Astrocyte (in vitro differentiated cells and primary cell): ENCODE measurements at places on chromosomes 1 and 21. TPM values are rescaled to one million over a fixed set of nuclear protein-coding genes. Genes with fewer than 3 reads are reported as not detected.

- H3K4me1 ChIP-seq: peaks cover 3% of the 10 kb centered on the region
- no peak overlapping the region for H3K4me3 ChIP-seq
- no peak for DNase-seq
These were observed 68.9 kb downstream of the CAMTA1 start for GRCh38 chr1:6854166-6854565.

DNA sequence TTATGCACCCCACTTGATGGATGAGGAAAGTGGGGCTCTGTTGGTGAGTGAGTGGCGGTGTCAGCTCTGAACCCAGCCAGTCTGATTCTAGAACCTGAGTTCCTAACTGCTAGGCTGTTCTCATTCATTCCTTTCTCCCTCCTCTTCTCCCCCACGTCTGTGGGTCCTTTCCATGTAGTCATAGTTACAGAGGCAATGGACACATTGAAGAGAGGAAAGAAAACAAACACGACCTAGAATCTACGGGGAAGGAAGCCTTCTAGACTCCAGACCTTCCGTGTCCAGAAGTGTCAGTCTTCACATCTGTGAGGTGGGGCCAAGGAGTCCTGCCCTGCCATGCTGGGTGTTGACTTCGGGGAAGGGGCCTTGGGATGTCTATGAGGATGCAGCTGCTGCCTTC is 115.8 kb upstream of the WNT4 start:
- H3K36me3 ChIP-seq: no peaks in the 10 kb centered on the region
- peaks cover 5% of the 10 kb centered on the region for H3K27me3 ChIP-seq
- no peak for DNase-seq

- DNase-seq: no peak
- no peaks in the 10 kb centered on the region for H3K36me3 ChIP-seq
- no peak overlapping the region for H3K27ac ChIP-seq
- H3K4me1 ChIP-seq: no peaks in the 10 kb centered on the region
- H3K4me3 ChIP-seq: no peak overlapping the region
These were observed 45.1 kb downstream of the TRIM11 start for GRCh38 chr1:228361314-228362140.

DNA sequence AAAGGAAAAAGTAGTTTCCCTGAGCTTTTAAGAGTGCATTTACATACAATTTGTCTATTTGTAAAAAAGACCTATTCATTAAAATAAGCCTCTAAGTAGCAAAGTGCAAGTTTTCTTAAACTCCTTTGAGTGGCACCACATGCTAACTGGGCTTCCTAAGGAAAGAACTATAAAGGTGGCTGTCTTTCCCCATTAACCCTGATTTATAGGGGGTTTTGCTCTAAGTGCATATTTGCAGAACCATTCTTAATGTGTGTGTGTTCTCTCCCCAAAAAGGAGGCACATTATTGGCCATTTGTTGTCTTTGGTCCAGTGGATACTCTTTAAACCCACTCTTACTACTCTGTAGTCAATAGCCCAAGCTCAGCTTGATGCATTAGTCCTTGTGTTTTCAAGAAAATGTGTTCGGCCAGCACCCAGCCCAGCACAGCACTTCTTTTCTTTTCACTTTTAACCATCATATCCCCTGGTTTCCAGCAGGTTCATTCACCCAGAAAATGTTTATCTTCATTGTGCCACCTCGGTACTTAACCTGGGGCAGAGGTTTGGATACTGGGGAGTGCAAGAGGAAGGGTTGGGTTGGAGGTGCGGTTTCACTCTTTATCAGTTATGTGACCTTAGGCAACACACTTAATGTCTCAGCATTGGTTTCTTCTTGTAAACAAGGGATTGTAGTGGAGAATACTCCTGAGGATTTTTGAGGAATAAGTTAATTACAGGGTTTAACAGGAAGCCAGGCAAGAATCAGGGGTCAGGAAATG is 161.9 kb upstream of the UBE2U start:
- H3K27me3 ChIP-seq: no peaks in the 10 kb centered on the region
- H3K4me1 ChIP-seq: peaks cover 53% of the 10 kb centered on the region
- H3K27ac ChIP-seq: peak overlapping the region; percentile 68
- no peaks in the 10 kb centered on the region for H3K36me3 ChIP-seq
- no peak for DNase-seq

- no peaks in the 10 kb centered on the region for H3K27me3 ChIP-seq
- peaks cover 18% of the 10 kb centered on the region for H3K4me1 ChIP-seq
- DNase-seq: peak; percentile 39
These were observed 148.0 kb downstream of the GALNT2 start for GRCh38 chr1:230215031-230215430.

DNA sequence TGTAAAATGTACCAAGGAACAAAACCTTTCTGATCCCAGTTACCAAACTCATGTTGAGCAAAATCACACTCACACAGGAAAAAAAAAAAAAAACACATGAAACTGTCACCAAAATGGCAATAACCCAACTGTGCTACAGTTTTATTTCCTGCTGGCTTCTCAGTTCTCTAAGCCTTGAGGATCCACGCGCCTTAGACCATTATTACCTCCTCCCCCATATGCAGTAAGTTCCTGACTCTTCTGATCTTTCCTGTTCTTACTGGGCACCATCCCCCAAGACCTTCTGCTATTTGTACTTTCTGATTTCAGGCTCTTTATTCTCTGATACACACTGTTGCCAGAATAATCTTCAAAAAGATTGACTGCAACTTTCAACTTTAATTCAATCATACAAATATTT is 79.6 kb downstream of the SLC45A1 start:
- no peaks in the 10 kb centered on the region for H3K27me3 ChIP-seq
- peak overlapping the region; percentile 98 for H3K27ac ChIP-seq
- H3K4me1 ChIP-seq: peaks cover 43% of the 10 kb centered on the region

DNA sequence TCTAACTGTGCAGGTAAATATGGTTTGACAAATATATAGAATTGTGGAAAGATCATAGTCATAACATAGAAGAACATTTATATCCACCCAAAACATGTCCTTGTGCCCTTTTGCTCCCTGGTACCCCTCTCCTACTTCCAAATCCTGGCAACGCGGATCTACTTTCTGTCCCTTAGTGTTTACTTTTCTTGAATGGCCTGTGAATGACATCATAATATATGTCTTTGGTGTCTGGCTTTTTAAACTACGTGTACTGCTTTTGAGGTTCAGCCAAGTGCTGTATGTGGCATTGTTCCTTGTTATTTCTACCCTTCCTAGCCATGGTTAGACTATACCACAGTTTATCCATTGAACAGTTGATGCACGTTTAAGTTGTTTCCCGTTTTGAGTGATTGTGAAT is 155.6 kb downstream of the SDCCAG8 start:
- no peak overlapping the region for H3K27ac ChIP-seq
- no peak for DNase-seq
- H3K36me3 ChIP-seq: no peaks in the 10 kb centered on the region
- H3K4me3 ChIP-seq: no peak overlapping the region
- no peaks in the 10 kb centered on the region for H3K27me3 ChIP-seq

GRCh38 chr1:177343445-177343844 is 172.7 kb downstream of the BRINP2 start:
- no peak overlapping the region for H3K27ac ChIP-seq
- H3K36me3 ChIP-seq: no peaks in the 10 kb centered on the region
- no peak overlapping the region for H3K4me3 ChIP-seq
- DNase-seq: no peak
- H3K27me3 ChIP-seq: no peaks in the 10 kb centered on the region
- H3K4me1 ChIP-seq: no peaks in the 10 kb centered on the region

GRCh38 chr1:194339471-194339870 is 1153.1 kb upstream of the B3GALT2 start:
- no peak for DNase-seq
- H3K27ac ChIP-seq: no peak overlapping the region
- peaks cover 4% of the 10 kb centered on the region for H3K4me1 ChIP-seq
- H3K36me3 ChIP-seq: no peaks in the 10 kb centered on the region

DNA sequence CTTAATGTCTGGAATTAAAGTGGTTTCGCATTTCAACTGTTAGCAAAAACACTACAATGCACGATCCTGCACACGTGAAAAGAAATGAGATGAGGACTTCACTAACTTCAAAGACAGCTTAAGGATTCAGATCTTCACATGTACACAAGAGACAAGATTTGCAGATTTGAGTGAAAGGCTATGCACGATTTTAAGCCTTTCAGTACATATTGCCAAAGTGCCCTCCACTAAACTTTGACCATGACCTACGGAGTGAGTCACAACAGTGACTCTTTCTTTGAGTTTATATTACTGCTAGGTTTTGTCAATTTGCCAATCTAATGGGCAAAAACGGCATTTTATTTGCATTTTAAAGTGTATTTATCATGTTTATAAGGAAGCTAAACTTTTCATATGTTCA is 41.2 kb upstream of the CR1L start:
- no peaks in the 10 kb centered on the region for H3K36me3 ChIP-seq
- peak; percentile 3 for DNase-seq
- H3K4me3 ChIP-seq: no peak overlapping the region
- H3K4me1 ChIP-seq: no peaks in the 10 kb centered on the region
- no peak overlapping the region for H3K27ac ChIP-seq
- no peaks in the 10 kb centered on the region for H3K27me3 ChIP-seq

GRCh38 chr1:245201827-245202226 is 47.0 kb downstream of the KIF26B start:
- no peaks in the 10 kb centered on the region for H3K36me3 ChIP-seq
- DNase-seq: no peak
- H3K27ac ChIP-seq: no peak overlapping the region
- H3K27me3 ChIP-seq: no peaks in the 10 kb centered on the region
- H3K4me3 ChIP-seq: no peak overlapping the region

DNA sequence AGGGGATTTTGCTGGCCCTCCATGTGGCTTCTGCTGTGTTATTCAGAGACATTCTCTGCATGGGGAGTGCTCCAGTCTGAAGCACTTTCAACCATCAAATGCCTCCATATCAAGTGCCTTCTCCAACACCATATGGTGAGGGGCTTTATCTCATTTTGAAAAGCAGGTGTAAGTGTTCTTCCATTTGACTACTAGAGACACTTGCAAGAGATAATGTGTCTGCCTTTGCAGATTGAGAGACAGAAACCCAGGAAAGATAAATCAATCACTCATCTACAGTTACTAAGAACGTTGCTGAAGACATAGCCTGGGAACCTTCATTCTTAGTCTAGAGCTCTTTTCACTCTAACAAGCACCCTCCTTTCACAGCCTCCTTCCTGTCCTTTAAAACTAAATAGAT is 29.5 kb upstream of the REG4 start:
- H3K27me3 ChIP-seq: peaks cover 25% of the 10 kb centered on the region
- DNase-seq: no peak
- no peak overlapping the region for H3K27ac ChIP-seq
- H3K36me3 ChIP-seq: no peaks in the 10 kb centered on the region
- H3K4me3 ChIP-seq: no peak overlapping the region

DNA sequence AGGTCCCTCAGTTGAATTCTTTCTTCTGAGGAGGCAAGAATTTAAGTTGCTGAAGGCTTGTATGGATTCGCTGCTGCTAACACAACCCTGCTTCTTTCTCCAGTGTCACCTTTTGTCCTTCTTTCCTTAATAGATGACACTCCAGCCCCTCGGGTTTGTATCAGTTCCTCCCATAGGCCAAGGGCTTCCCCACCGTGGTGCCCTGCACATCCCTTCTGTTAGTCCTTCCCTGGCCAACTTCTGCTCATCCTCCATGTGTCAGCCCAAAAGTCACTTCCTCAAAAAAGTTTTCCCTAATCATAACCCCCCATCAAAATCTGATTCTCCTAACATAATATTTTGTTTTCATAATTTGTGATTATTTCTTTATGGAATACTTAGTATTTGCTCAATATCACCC is 190.4 kb downstream of the RHOU start:
- no peak overlapping the region for H3K27ac ChIP-seq
- no peaks in the 10 kb centered on the region for H3K27me3 ChIP-seq
- DNase-seq: no peak
- no peaks in the 10 kb centered on the region for H3K36me3 ChIP-seq
- no peaks in the 10 kb centered on the region for H3K4me1 ChIP-seq

DNA sequence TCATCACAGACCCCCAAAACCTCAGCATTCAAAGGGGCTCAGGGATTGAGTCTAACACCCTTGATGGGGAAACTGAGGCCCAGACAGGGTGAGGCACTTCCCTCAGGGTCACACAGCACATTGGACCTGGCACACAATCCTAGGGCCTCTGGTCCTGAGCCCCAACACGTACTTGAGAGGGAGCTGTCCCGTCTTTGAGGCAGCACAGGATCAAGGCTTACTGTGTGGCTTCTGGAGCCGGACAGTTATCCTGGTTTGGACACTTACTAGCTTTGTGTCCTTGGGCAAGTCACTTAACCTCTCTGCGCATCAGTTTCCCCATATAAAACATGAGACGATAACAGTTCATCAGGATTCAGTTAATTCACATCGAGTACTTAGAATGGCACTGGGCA is 26.5 kb downstream of the RUNX3 start:
- H3K36me3 ChIP-seq: no peaks in the 10 kb centered on the region
- H3K4me1 ChIP-seq: no peaks in the 10 kb centered on the region
- no peak for DNase-seq
- H3K4me3 ChIP-seq: no peak overlapping the region

GRCh38 chr21:46371204-46372013 is 47.5 kb downstream of the PCNT start:
- DNase-seq: no peak
- H3K4me3 ChIP-seq: no peak overlapping the region
- no peak overlapping the region for H3K27ac ChIP-seq
- H3K27me3 ChIP-seq: no peaks in the 10 kb centered on the region

DNA sequence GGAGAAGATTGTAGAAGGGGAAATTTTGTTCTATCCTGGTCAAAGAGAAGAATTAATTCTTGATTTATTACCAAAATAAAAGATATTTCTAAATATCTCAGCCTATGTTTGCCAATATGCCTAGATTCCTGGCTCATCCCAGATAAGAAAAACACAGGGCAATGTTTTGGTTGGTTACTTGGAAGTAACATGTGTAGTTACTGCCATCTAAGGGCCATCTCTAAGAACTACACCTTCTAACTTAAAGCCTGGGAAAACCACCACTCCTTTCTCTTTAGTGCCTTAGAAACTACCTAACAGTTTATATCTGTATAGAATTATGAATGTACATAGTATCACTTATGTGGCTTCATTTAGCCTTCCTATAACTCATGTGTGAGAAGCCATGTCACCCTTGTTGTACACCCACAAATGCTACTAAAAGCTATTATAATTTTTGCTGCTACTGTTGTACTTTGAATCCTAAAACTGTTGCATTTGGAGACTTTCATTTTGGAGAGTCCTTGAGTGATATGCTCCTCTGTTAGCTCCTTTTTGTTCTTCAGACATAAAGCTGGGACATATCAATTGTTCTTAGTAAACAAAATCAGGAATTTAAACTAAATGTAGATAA is 4.5 kb downstream of the AIM2 start:
- H3K27me3 ChIP-seq: peaks cover 5% of the 10 kb centered on the region
- no peaks in the 10 kb centered on the region for H3K4me1 ChIP-seq
- H3K36me3 ChIP-seq: no peaks in the 10 kb centered on the region

The C1orf105 gene
- not detected in 2 replicates for total RNA-seq

The GNG4 gene
- 2.6 and 3.8 TPM in 2 replicates for total RNA-seq

The MTARC2 gene
- 3.1 and 3.9 TPM in 2 replicates for total RNA-seq

The PPOX gene
- 17.0 and 20.0 TPM in 2 replicates for total RNA-seq

The FCAMR gene
- total RNA-seq: not detected in 2 replicates

The GBP2 gene
- total RNA-seq: 4.6 and 6.3 TPM in 2 replicates

The CELA3A gene
- not detected in 2 replicates for total RNA-seq
